ENCODE measurements at places on chromosomes 12 and 14.

- no peak for DNase-seq
These were observed 364.9 kb upstream of the KITLG start for GRCh38 chr12:88945051-88945732.

GRCh38 chr14:105945896-105946295, 419.5 kb downstream of the TMEM121 start:
- DNase-seq, result no peak

DNA sequence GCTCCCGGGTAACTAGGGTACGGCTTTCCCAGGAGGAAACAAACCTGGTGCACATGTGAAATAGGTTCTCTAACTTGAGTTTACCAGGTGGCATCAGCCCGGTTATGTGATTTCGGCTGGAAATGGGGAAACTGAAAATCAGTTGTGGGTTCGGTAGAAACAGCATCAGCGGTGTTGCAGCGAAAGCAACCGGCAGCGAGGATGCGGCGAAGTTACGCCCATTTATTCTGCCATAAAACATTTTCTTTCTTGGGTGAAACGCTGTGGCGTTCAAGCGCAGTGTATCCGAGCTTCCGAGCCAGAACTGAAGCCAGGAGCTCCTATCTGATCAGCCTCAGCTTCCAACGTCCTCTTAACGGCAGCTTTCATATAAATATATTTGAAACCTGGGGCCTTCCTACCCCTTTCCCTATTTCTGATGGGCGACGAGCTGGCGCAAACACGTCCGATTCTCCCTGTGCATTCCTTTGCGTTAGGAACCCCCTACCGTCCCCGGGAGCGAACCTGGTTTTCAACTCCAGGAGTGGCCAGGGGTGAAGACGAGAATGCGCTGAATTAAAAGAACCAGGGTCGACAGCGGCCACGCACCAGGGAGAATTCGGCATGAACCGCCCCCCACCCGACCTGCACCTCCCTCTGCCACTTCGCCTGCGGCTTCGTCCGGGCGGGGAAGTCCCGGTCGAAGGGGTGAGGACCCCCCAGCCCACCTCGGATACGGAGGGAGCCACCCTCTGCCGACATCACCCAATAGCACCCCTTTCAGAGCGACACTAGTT, 1.6 kb downstream of the DPF3 start:
- no peak for DNase-seq

DNA sequence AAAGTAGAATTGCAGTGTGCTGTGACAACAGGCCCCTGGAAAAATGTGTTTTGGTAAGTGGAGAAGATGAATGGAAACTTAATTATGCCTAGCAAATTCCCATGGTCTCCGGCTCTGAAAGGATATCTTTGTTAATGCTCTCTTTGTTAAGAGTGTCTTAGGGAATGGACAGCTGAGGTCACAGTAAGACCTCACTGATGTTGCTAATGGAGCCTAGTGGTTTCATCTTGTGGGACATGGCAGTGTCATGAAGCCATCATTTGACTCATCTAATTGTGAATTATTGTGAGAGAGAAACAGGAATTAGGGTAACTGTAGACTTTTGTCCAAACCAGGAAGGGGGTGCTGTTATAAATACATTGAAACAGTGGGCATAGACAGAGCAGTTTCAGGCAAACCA, 330.3 kb downstream of the TMTC2 start:
- DNase-seq, result no peak
